ENCODE measurements at places on chromosomes 1 and 21.

DNA sequence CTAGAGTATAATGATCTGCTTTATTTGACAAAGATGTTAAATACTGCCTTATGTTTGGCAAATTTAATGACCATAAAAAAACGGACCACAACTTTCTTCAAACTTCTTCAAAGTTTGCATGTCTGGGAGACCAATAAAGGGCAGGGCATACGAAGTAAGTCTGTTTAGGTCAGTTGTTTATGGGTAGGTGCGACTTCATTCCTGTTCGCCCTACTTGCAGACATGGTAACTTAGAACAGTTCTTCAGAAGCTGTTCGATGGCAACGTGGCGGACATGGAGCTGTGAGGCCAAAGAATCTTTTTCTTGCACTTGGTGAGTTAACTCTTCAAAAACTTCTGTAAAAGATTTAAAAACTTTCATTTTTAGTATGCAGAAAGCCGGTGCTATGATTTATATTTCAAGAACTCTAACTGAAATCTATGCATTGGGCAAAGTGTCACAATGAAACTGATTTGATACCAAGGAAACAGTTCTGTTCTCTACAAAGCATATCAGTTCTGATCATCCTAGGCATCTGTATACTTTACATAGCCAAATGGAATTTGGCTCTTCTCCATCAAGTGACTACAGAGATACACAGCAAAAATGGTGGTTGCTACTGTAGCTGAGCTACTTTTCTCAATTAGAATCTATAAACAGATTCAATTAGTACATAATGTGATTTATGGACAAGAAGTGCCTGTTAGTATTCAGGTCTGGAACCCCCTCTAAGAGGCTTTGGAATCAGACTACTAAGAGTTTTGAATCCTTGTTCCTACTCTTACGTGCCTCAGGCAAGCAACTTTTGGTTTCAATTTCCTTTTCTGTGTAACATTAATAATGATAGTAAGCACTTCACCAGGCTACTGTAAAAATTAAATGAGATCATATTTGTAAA, 25.7 kb downstream of the C21orf91 start:
- no peak for DNase-seq

DNA sequence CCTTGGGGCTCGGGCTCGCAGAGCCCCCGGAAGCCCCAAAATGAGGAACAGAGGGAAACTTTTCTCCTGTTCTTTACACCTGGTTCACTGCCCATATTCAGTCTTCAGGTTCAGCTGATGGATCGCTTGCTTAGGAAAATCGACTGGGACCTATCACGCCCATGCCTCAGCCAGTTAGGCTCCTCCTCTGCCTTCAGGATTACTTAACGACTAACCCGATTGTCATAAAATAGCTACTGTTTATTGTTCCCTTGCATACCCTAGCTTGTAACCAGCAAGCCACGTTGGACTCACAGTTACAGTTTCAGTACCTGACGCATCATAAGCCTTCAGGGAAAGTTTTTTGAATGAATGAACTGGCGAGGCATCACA, 692 bp downstream of the TARDBP start:
- no peak for DNase-seq

GRCh38 chr1:77757603-77758002, 2.0 kb downstream of the USP33 start:
- no peak for DNase-seq

GRCh38 chr21:21547368-21547953, 549.3 kb downstream of the NCAM2 start:
- no peak for DNase-seq

- DNase-seq: no peak
These were observed 19.9 kb downstream of the SYDE2 start for GRCh38 chr1:85180869-85181268.

- DNase-seq: peak; percentile 42
These were observed 2.5 kb upstream of the PCBP3 start for GRCh38 chr21:45640888-45641479.

DNA sequence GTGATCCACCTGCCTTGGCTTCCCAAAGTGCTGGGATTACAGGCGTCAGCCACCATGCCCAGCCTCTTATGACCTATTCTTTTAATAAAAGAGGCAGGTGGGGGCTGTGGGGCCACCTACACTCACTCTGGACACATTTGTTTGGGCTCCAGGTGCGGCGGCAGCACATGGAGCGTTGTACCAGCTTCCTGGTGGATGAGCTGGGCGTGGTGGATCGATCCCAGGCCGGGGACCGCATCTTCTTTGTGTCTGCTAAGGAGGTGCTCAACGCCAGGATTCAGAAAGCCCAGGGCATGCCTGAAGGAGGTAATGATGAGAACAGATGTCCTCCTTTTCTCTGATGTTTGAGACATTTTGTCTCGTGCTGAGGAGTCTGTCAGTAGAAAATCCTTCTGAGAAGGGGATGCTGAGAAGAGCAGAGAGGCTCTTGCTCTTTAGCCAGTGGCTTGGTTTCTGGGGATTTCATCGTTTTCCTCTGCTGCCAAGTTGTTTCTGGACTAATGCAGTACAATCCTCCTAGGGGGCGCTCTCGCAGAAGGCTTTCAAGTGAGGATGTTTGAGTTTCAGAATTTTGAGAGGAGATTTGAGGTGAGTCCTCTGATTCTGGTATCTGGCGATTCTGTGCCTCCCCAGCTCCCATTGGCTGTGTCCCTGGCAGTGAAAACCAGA, 17.9 kb upstream of the MIIP start:
- DNase-seq: no peak

GRCh38 chr1:202054094-202054493, 43.7 kb downstream of the ELF3 start:
- DNase-seq: no peak

DNA sequence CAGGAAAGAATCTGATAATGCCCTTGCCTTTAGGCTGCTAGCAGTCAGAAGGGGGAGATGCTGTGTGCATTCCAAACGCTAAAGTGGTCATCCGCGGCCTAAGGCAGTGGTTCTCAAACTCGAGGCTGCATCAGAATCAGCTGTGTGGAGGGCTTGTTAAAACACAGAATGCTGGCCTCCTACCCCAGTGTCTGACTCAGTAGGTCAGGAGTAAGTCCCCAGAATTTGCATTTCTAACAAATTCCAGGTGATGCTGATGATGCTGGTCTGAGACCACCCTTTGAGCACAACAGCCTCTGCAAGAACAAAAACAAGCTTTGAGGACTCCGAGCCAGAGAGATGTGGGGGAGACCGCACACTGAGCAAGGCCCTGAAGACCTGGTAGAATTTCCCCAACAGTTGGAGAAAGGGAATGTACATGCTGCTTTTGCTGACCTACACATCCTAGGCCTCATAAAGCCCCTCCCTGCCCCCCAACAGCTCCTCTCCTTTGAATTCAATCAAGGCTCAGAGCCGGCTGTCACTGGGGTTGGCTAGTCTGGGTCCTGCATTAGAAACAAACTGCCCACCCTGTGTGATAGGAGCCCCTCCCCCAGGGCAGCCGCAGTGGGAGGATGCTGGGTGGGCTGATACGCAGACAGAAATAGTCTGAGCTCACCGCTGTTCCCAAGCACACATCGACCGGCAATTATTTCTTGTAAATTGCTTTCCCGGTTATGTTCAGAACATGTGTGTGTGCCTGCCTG, 27.1 kb downstream of the SHISAL2A start:
- no peak for DNase-seq

DNA sequence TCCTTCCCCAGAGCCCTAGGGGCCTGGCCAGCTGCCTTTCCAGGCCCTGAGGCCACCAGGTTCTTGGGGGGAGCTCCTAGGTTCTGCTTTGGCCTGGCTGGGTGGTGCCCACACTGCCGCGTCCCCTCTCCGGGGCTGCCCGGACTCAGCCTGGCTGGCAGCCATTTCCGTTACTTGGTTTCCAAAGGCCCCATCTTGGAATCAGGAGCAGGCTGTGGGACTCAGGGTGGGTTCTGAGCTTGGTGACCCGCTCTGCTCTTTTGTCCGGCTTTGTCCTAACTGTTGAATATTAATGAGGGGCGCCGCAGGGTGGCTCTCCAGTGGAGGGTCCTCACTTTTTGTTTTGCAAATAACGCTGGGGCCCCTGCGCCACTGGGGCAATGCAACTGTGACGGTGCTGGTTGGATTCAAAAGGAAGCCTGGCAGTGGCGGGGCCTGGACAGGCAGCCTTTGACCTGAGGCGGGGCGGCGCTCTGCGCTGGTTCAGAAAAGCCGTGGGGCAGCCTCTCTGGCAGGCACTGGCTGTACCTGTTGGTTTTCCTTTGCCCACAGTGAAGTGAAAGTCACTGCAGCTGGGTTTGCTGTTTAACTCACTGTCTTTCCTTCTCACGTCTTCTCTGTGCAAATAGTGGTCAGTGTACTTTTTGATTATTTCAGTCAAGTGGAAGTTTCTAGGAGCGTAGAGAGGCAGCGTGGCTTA, 20.2 kb downstream of the SKI start:
- DNase-seq: no peak

GRCh38 chr1:188343914-188344313, 1515.2 kb downstream of the PLA2G4A start:
- no peak for DNase-seq

DNA sequence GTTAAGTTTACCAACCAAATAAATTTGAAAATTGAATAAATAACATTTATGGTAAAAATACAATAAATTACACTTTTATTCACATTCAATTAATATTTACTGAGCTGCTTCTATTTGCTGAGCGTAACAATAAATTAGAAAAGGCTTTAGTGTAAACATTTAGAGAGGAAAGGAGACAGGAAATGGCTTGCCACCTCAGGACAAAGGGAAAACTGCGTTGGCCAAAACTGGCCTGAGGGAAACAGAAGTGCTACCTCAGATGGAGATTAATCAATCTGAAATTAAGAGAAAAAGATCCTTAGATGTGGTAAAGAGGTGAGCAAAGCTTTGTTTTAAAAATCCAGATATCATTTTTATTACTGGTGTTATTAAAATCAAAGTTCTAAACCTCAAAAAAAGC, 128.0 kb downstream of the SLC44A5 start:
- no peak for DNase-seq

DNA sequence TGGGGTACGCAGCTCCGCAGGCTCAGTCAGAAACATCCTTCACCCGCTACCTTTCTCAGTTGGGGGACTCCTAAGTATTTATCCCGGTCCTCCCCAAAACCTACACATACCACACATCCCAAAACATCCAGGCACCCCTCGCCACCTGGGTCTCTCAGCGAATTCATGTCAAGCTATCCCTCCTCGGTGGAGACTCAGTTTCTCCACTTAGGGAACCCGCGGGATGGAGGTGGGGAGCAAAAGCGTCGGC, 1.3 kb upstream of the ZBTB7B start:
- DNase-seq: no peak

DNA sequence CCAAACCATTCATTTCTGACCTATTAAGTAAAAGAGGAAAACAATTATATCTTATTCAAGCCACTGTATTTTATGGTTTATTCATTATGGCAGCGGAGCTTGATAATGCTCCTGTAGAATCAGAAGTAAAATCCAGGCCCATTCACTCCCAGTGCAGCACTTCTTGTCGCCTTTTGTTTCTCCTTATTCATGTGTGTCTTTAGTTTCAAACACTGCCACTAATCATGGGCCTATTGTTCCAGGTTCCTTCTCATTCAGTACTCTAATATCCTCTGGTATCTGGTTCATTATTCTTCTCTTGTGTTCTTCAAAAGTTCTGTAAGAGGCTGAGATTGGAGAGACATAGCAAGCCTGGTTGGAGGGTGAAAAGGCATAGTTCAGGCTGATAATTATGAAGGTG, 218.3 kb downstream of the LRRIQ3 start:
- no peak for DNase-seq

GRCh38 chr1:3588395-3588794, 22.9 kb downstream of the MEGF6 start:
- no peak for DNase-seq

- DNase-seq: no peak
These were observed 50.3 kb downstream of the CHD1L start for GRCh38 chr1:147292631-147293251.

DNA sequence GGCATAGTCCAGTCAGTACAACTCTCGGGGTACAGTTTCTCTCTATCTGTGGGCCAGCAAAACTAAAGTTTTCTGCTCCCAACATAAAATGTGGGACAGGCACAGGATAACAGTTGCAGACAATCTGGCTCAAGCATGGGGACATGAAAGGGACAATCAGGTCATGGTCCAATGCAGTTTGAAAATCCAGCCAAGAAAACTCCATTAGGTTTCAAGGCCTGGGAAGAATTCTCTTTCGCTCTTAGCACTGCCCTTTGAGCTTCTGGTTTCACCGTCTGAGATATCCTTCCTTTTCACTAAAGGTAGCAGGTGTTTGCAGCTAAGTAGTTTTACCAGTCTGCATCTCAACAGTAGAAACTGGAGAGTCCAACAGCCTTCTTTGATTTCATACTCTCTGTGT, 21.1 kb upstream of the IL22RA1 start:
- DNase-seq: no peak

- peak; percentile 1 for DNase-seq
These were observed 103.7 kb downstream of the NCAM2 start for GRCh38 chr21:21101911-21102310.

GRCh38 chr1:206538086-206538770, 30.9 kb downstream of the RASSF5 start:
- DNase-seq: no peak

DNA sequence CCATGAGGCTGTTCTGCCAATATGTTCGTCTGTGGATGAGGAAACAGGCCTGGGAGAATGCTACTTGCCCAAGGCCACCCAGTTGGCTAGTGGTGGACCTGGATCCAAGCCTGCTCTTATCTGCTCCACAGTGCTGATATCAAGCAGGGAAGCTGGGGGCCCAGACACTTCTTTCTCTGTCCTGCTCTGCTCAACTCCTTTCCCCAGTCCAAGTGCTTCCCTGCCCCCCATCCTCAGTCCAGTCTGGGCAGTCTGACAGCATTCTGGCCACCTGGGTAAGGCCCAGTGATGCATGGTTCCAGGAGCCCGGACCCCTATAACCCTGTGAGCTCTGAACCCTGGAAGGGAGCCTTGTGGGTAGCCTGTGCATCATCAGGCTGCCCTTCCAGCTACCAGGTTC, 4.2 kb upstream of the PAQR7 start:
- DNase-seq: no peak

DNA sequence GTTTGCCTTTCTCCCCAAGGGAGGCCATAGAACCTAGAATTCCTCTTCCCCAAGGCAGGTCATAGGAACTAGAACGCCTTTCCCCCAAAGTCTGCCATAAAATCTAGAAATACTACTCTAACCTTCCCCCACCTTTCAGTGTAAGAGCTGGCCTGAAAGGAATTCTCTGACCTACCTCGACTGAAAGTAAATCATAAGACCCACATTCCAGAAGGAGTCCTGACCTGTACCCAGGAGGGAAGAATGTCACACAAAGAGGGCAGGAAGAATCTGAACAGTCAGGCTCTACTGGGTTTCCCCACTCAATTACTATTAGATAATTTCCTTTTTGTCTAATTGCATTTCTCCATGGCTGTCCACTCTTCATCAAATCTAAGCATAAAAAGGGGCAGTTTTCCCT, 5.7 kb upstream of the ATG4C start:
- no peak for DNase-seq

- no peak for DNase-seq
These were observed 181.6 kb upstream of the CACYBP start for GRCh38 chr1:174818014-174818616.
